Stimulated activated CD4-positive, alpha-beta T cell treated with anti-CD3 and anti-CD28 coated beads, Interleukin-1b, Interleukin-23, amount 100 ng/mL, for 1 hour (primary cell): ENCODE measurements at places on chromosomes 5 and 9.

DNA sequence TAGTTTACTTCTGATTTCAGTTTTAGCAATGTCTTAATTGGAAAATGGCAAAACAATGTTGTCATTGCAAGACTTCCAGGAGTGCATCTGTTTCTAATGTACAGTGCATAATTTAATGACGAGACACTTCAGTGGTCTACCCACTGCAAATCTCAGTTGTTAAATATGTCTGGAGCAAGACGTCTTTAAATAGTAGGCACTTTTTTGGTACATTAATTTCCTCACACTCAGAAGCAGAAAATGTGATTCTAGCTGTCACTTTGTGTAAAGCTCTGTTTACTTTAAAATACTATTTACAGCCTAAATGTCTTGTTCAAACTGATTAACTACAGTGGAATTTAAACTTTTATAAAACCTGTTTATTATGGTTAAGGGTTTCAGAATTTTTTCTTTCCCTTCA lies 815.5 kb downstream of the TLE1 start:
- DNase-seq: no peak

GRCh38 chr5:10699987-10700386 lies 61.0 kb downstream of the DAP start:
- no peak for DNase-seq

GRCh38 chr9:81579381-81579780 lies 110.0 kb downstream of the TLE1 start:
- DNase-seq: no peak

DNA sequence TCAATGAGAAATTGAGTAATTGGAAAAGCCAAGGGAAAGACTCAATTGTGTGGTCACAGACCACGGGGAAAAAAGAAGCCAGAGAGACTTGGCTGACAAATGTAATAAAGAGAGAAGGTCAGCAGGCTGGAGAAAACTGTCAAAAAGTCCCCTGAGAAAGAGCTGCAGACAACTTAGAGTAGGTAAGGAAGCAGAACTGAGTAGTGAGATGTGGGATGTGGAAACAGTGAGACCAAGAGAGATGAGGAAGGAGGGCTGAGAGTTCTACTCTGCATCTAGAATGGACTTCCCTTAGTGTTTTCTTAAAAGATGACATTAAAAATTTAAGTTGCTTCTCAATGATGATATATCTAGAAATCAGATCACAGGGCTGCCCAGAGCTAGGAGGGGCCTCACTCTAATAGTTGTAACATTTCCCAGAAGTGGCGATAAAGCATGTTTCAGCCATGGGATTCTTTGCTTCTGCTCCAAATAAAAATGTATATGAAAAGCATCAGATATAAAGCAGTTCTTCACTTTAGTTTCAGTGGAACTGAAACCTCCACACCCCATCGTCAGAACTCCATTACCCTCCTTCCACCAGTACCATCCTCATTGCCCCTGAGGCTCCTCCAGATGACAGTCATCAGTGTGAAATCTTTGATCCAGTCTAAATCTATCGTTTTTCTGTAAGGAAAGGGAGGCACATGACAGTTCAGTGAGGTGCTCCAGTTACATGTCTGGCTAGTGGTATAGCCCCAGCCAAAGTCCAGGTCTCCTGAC lies 80.6 kb downstream of the SPEF2 start:
- no peak for DNase-seq

- no peak for DNase-seq
Observed at GRCh38 chr9:27447031-27447683, 76.9 kb upstream of the IFNK start.

DNA sequence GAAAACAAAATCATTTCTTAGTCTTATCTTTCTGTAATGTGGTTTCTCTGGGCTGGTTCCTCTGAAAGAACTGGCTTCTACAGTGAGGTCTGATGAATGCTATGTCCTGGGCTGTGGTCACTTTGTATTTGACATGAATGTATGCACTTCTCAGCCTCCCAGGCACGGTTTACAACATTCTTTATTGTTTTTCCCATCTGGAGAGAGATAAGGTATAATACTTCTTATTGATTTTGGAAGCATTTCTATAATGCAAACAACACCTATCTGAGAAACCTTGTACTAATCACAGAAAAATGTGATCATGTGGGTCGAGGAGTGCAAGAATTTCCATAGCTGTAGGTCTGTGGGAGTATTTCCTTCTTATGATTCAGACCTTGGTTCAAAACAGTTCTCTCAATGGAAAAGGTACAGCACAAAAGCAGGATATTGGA lies 46.9 kb downstream of the ACTBL2 start:
- no peak for DNase-seq

- DNase-seq: no peak
Observed at GRCh38 chr9:99259231-99259918, 37.3 kb downstream of the SEC61B start.

DNA sequence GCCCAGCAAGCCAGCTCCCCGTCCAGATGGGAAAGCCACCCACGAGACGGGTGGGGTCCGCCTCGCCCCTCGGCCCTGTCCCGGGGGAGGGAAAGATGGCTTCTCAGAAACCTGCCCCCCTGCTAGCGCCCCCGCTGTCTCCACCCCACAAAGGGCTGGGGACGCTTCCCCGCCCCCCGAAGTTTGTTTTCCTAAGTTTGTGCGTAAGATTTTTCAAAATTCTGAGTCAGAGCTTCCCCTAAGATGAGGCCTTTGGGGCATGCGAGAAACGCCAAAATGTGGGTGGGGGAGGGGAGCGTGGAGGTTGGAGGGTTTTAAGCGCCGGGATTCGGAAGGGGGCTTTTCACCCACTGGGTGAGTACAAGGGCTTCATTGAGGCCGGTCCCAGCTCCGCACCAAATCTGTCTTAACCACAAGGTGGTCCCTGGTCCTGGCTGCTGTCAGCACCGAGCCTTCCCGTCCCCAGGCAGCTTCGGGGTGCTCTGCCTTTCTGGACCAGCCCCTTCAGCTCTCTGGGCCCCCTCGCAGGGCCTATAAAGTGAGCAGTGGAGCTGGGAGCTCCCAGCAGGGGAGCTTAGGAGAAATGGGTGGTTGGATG lies 32.3 kb downstream of the PRRX2 start:
- peak; percentile 46 for DNase-seq

GRCh38 chr5:97094579-97095317 lies 47.7 kb downstream of the LIX1 start:
- no peak for DNase-seq

- DNase-seq: no peak
Observed at GRCh38 chr9:75451505-75451904, 363.2 kb downstream of the OSTF1 start.

DNA sequence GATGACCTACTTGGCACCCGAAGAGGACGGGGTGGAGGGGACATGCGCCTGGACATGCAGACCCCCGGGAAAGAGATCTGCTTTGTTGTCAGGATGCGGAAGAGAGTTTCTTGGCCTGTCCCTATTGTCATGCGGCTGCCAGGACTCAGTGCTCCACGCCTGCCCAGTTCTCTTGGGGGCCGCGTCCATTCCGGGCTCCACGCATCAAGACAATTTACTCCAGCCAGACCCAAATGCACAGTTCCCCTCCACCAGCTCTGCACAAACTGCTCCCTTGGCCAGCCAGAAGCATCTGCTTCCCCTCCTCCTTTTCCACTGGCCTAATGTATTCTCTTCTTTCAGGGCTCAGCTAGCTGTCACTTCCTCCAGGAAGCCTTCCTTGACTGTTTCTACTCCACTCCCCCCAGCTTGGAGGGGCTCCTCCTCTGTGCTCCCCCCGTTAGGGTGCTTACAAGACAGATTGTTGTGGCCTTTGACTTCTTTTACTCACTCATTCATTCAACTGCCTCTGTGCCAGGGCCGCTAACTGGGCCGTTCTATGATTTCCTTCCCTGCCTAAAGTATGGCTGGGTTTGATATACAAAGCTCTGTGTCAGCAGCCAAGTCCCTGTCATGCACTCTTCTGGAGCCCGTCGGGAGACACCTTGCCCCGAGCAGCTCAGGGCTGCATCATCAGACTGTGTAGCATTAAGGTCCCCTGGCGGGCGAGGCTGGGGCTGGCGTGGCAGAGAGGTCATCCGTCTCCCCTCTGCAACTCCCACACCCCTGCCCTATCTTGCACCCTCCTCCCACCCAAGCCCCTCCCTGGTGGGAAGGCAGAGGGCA lies 6.6 kb downstream of the FIBCD1 start:
- DNase-seq: no peak

GRCh38 chr9:38284588-38285051 lies 107.9 kb upstream of the ALDH1B1 start:
- no peak for DNase-seq

DNA sequence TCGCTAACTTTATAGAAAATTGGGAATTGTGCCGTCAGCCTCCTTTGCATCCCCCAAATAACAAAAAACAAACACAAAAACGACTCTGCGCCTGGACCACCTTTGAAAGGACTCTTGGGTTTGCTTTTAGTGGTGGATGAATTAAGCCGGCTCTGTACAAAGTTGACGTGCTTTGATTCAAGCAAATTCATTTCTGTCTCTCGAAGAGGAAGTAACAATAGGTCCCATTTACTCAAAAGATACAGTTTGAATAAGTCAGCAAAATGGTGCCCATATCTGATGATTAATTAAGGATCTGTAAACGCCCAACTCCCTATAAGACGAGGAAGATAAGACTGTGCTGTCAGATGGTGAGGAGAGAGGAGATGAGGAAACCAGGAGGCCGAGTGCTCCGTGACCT lies 67.8 kb downstream of the AK8 start:
- no peak for DNase-seq

DNA sequence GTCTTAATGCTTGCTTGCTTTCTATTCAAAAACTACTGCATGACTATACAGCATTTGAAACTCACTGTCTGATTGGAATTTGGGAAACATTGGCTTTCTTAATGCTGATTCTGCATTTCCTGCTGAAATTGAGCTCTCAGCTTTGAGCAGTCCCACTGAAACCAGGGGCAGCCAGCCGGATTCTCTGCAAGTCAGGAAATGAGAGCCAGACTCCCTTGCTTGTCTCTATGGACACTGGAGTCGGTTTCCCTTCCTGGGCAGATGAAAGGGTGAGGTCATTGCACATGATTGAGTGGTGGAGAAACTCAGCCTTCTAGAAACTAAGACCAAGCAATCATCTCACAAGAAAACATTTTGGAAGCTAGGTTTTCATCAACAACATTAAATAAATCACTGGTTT lies 119.7 kb upstream of the SPATA31C2 start:
- DNase-seq: no peak

DNA sequence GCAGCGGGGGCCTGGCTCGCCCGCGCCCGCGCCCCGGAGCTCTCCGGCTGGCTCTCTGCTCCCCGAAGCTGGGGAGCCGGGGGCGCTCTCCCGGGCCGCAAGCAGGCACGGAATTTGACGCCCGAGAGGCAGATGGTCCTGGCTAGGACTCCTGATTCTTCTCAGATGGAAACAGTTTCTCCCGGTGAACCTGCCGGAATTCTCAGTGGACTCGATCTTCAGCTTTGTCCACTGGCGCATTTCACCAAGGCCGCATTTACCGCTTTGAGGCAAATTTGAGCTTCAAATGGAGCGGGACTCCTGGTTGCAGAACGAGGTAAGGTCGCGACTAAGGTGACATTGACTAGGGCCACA lies 305.7 kb upstream of the KCNN2 start:
- no peak for DNase-seq

DNA sequence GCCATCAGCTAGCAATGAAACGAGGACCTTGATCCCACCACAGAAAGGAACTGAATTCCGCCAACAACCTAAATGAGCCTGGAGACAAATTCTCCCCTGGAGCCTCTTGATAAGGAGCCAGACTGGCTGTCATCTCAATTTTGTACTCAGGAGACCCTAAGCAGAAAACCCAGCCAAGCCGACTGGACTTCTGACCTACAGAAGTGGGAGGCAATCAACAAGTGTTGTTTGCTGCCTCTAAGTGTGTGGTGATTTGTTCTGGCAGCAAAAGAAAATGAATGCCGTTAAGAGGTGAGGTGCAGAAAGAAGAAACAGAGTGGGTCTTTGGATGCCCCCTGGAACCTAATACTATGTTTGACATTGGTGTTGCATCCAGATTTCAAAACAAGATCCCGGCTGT lies 72.7 kb upstream of the SPATA31E1 start:
- no peak for DNase-seq

DNA sequence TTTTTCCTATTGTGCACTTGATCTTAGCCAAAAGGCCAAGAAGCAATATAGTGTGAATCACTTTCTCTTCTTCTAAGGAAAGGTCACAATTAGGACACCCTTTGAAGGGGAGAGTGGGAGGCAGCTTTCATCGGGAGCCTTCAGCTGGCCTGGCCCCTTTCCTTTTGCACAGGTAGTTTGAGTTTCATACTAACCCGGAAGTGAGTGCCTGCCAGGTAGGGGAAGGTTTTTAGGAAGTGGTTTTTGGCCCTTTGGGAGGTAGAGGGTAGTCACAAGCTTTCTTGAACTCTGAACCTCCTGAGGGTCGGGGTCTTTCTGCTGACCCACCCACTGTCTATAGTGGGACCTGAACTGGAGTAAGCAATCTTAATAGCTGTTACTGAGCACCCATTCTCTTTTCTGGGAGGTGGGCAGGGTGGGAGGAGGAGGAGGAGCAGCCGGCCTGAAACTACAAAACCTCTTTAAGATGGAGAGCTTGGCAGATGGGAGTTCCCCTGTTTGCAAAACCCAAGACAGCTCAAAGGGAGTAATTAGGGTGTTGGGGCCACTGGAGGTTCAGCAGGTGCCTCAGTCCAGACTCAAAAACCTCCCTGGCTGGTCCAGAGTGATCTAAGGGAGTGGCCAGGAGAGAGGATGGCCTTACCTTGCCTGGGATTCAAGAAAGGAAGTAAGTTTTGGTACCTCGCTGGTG lies 6.0 kb downstream of the LARP1 start:
- no peak for DNase-seq

- DNase-seq: no peak
Observed at GRCh38 chr9:90834828-90835595, 33.4 kb downstream of the SYK start.

- DNase-seq: no peak
Observed at GRCh38 chr9:63816751-63817621, 1468.0 kb downstream of the FOXD4L5 start.

DNA sequence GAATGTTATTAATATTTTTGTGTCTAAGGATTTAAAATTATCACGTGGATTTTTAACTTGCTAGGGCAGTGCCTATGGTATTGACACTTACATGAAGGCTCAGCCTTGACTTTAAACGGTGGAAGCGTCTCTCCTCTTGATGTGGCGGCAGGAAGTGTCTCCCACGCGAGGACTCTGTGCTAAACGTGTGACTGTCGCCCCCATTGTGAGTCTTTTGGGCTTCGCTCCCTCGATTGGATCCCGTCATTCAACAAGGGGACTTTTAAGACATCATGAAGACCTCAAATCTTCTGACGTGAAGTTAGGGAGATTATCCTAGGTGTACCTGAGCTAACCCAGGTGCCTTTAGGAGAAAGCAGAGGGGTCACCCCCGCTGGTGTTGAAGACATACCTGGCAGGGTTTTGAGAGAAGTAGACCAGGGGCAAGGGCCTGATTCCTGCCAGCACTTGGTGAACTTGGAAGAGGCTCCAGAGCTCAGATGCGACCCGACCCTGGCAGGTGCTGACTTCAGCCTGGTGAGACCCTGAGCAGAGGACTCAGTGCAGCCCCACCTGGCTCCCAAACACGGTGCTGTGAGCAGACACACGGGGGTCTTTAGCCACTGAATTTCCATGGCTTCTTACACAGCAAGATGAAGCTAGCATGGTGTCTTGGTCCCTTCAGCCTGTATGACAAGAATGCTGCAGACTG lies 55.7 kb upstream of the IRX4 start:
- no peak for DNase-seq

- DNase-seq: no peak
Observed at GRCh38 chr9:127684576-127684975, 22.2 kb upstream of the CFAP157 start.
